ENCODE measurements at places on chromosomes 3 and 15.

DNA sequence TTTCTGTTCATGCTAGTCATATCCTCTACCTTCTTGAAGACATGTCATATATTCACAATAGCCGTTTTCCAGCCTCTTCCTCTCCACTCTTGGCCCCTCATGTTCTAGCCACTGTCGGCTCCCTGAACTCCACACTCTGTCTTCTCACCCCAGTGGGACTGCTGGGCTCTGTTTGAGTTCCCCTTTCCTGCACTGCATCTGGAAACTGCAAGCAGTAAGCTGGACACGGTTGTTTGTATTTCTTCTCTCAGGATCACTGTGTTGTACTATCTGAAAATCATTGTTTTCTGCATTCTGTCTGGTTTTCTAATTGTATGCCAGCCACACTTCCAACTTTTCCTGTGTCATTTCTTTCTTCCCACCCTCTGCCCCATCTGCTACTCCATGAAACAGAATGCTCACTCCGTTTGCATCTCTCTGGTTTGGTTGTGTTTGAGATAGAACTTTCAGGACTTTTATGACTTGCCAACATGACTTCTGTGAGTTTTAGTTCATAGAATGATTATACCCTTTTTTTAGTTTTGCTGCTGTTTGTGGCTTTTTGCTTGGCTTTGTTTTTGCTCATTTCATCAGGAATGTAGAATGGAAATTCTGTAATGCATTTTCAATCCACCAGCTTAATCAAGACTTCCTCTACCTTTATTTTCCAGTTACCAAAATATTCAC is 192.3 kb downstream of the PLCL2 start:
- DNase-seq, result no peak

DNA sequence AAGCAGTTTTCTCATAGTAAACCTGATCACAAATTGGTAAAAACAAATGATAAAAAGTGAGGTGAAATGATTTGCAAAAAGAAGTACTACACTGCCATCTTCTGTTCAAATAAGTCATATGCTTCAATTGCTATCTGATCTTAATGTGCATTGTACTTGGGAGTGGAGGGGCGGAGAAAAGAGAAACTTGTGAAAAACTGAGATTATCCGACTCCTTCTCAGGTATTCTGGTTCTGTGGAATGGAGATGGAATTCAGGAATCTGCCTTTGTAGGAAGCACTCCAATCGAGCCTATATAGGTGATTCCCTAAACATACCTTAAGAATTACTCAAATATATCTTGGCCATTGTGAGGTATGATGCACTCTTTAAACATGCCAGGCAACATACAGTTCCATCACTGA is 180.6 kb downstream of the CHL1 start:
- DNase-seq, result peak; percentile 20

DNA sequence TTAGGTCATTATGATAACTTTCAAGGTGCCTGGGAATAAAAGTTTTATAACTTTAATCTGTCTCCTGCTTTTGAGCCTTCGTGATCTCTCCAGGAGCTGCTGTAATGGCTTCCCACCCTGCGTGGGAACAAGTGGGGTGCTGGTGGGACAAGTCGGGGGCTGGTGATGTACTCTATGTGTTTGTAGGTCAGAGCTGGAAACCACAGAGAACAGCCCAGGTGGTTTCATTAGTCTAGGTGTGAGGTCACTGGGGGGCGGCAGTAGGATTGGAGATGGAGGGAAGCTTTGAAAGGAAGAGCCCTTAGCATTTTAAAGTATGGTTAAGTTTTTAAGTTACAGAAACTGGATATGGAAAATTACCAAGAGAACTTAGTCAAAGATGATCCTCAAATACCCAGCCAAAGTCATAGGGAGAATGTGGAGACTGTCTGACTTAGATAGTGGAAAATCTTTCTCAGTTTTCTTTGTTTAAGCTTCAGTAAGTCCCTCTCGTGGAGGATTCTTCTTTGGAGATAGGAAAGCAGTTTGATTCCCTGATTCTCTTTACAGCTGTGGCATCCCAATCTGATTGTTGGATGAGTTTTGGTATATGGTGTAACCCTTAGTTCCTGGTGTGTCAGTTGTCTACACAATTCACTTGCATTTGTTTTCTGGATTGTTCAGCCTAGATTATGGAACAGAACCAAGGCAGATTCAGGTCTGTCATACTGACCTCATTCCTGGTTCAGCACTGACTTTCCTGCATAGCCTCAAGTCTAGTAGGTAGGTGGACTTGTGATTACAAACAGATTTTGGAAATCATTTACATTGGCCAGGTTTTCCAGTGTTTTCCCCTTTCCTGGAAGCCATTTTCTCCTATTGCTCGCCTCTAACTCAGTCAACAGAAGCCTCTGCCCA is 115.6 kb downstream of the FNDC3B start:
- DNase-seq, result no peak

DNA sequence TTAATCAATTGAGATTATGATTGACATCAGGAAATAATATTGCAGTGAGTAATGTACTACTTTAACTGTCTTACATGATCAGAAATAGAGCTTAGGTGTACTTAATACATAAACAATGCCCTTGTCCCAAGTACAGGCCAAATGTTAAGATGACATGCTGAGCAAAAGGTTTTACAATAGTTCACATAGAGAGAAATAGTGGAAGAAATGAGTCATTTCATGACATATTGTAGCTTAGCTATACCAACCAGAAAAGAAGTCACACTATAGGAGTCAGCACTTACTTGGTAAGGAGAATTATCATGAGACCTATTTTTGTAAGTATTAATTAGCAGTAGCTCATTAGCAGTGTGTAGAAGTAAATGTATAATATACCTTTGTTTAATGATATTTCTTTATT is 96.4 kb upstream of the NANOGP8 start:
- peak; percentile 44 for DNase-seq

DNA sequence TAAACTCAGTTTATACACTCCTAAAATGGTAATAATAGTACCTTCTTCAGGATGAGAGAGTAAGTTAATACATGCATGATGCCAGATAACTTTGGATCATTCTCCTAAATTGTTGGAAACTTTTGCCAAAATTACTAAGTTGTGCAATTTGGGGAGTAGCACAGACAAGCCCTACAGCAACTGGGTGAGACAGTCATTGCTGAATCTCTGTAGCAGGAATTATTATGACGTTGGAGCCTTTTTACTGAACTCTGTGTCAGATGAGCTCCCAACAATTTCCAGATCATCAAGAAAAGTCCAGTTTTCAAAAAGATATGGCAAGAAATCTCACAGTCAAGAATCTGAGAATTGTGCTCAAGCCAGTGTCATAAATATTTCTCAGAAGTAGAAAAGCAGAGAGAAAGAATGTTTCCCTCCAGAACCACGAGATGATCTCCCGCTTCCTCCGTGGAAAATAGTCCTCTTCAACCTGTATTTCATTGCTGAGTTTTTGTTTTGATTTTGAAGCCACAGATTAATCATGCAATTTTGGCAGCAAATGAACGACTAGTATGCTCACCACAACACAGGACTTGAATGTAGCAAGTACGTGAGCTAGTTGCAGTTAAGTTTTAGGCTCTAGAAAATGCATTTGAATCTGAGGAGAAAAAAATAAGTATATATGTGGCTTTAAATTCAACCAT is 485.4 kb downstream of the CNTN6 start:
- peak; percentile 74 for DNase-seq

GRCh38 chr15:80350941-80351610 is 53.1 kb upstream of the ARNT2 start:
- no peak for DNase-seq

- peak; percentile 89 for DNase-seq
Measured at GRCh38 chr3:45182915-45183871, 37.0 kb upstream of the CDCP1 start.

All from fibroblast of upper back skin (primary cell).